ENCODE measurements at places on chromosomes 5 and 9.

DNA sequence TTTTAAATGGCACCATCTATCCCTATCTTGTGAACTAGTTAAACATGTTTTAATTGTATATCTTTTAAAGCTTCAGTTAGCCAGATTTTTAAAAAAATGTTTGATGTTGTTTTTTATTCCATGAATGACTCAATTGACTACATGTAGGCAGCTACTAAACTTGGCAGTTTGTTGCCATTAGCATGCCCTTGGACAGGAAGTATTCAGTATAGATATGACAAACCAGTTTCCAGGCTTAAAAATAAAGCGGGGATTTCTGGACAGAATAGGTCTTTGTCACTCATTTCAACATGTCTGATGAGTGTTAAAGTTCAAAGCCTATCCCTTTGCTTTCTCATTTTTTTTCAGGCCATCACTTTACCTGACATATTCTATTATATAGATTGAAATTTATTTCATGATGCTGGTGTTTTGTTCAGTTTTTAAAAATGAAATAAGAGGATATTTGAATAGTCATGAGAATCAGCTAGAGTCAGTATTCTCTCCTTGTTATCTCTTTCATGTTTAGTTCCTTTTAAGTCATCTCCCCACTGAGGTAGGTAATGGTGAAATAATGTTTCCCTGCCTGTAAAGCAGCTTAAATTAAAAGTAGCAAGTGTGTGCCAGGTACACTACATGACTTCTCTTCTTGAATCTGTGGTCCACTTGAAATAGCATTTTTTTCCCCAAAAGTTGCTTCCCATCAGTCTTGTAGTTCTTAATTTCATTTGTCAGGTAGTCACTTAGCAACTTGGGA, 11.9 kb downstream of the TNFAIP8 start:
- peak; percentile 47 for DNase-seq

DNA sequence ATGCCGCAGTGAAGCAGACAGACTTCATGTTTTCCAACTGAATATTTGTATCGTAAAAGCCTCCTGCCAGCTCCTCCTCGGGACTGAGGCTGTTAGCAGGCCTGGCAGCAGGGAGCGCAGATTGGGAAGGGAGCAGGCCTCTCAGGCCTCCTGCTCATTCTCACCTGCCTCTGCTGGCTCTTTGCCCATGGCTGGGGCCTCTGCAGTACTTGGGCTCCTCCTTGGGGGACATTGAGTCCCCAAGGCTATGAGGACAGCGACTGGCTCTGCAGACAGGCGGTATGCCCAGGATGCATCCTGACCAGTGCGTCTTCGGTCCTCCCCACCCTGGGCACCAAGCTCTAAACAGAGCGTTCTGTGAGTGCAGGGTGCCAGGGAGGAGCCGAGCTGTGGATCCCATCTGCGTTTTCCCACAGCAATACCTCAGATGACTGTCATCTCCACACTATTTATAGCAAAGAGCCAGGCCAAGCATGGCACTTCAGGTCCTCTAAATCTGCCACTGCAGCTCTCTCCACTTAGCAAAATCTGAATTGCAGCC, 38.7 kb downstream of the TSTD2 start:
- DNase-seq = no peak

DNA sequence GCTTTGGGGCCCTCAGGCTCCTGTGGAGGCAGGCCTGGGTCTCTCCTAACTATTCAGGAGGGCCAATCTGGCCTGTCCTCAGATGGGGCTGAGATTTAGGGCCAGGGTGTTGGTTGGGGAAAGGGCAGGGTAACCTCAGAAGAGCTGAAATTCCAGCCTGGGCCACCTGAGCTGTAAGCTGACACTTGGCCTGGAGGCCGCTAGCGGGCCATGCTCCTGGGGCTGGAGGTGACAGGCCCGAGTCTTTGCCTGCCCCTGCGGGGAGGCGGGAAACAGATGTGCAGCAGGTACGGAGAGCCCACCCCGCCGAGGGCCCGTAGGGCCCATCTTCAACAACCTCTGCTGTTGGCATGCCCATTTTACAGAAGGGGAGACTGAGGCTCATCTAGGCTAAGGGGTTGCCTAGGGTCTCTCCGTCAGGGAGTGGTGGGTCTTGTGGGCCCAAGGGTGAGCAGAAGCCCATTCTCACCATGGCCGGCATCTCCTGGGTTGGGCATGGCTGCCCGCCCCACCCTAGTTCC, 69.5 kb downstream of the RXRA start:
- no peak for DNase-seq

- DNase-seq = no peak
Observed at GRCh38 chr5:612498-613424, 621 bp downstream of the CEP72 start.

DNA sequence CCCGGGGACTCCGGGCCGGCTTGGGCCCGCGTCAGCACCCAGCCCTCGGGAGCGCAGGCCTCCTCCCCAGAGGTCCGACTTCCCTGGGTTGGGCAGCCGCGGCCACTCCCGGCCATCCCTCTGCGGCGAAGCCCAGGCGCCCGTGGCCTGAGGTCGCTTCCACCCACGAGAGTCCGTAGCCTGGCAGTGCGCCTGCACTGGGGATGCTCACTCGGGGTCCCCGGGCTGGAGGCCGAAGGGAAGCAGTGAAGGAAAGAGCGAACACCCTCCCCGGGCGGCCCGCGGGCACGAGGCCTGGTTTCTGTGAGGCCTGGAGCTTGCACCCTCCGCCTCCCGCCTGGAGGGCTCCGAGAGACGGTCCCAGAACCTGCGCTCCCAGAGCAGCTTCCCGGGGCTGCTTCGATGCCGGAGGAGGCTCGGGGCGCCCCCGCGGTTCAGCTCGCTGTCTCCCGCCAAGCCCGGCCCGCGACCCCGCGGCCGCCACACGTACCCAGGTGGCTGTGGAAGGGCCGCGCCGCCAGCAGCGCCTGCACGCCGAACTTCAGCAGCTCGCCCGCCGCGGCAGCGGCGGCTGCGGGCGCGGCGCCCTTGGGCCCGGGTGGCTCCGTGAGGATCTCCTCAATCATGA, 607 bp downstream of the BARX1 start:
- DNase-seq = no peak

GRCh38 chr5:36414869-36415282, 113.2 kb upstream of the RANBP3L start:
- DNase-seq = no peak

DNA sequence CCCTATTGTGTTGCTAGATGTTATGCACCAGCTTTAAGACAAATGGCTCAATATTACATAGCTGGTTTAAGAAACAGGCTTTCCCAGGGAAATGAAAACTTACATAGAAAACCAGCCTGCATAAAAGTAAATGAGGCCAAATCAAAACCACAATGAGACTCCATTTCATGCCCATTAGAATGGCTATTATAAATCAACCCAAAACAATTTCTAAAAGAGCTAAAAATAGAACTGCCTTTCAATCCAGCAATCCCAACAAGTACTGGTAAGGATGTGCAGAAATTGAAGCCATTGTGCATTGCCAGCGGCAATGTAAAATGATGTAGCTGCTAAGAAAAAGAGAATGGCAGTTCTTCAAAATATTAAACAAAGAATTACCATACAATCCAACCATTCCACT, 1170.0 kb upstream of the CDH9 start:
- DNase-seq = no peak

GRCh38 chr5:113020461-113021273, 44.1 kb downstream of the DCP2 start:
- DNase-seq = peak; percentile 7

GRCh38 chr5:161566081-161566480, 19.6 kb upstream of the GABRB2 start:
- DNase-seq = no peak

DNA sequence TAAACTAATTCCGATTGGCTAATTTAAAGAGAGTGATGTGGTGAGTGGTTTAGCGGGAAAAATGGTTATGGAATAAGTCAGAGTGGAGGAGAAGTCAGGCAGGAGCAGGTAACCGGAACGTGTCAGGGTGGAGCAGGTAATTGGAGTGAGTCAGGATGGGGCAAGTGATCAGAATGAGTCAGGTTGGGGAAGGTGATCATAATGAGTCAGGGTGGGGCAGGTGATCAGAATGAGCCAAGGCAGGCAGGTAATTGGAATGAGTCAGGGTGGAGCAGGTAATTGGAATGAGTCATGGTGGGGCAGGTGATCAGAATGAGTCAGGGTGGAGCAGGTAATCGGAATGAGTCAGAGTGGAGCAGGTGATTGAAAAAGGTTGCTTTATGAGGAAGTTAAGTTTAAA, 101.4 kb downstream of the TMEM167A start:
- no peak for DNase-seq

GRCh38 chr5:131378721-131379541, 115.1 kb downstream of the CDC42SE2 start:
- DNase-seq = no peak

GRCh38 chr9:128045831-128046230, 21.3 kb downstream of the NAIF1 start:
- DNase-seq = no peak

GRCh38 chr5:135064235-135064570, 30.2 kb upstream of the PITX1 start:
- DNase-seq = no peak

DNA sequence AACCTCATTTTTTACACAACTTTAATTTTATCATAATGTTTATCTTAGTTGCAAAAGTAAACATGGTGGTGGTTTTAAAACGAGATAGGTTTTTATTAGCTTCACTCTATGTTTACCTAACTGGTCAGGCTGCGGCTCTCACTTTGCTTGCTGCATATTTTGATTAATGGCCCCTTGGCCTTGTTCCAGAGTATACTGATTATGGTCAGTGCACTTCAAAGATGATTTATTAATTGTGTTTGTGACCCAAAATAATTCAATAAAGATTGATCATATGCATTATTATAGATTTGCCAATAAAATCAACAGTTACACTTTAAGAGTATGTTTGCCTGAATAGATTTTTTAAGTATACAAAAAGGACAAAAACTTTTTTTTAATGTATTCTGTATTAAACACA, 188.0 kb downstream of the XRCC4 start:
- DNase-seq = no peak

GRCh38 chr5:53900677-53901076, 340.2 kb downstream of the NDUFS4 start:
- no peak for DNase-seq

DNA sequence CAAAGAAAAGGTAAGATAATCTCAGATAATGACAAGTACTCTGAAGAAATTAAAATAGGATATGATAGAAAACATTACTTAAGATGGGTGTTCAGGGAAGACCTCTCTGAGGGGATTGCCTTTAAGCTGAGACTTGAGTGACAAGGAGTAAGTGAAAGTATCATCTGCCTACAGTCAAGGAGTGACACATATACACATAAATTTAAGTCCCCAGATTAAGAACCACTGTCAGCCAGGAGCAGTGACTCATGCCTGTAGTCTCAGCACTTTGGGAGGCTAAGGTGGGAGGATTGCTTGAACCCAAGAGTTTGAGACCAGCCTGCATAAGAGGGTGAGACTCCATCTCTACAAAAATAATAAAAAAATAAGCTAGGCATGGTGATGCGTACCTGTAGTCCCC, 19.7 kb upstream of the ANKHD1 start:
- DNase-seq = peak; percentile 30

DNA sequence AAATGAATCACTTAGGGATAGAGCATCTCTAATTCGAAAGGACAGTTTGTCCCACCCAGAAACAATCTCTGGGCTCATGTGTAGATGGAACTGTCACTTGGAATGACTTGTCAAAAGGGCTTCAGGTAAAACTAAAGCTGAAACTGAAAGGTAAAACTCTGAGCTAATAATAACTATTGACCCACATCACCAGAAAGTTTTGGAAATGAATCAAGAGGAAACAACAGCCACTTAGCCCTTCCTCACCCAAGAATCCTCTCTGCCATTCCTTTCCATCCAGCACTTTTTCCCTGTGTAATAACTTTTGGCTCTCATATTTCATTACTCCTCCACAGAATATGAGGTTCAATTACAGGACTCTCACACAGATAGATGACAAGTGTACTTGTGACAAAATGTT, 14.0 kb upstream of the GLRX start:
- DNase-seq = no peak

DNA sequence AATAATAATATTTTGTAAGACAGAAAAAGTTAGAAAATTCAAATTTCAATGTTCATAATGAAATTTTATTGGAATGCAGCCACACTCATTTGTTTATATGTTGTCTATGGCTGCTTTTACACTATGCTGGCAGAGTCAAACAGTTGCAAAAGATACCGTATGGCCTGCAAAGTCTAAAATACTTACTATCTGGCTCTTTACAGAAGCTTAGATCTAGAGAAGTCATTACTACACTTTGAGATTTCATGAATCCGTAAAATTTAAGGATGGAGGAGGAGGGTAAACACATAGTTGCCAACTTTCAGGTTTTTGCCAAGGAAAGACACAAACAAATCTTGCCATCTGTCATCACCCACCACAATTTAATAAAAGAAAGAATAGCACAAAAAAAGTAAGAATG, 25.1 kb upstream of the PCSK1 start:
- no peak for DNase-seq

- no peak for DNase-seq
Observed at GRCh38 chr9:115137526-115137925, 19.6 kb upstream of the TNC start.

- DNase-seq = no peak
Observed at GRCh38 chr9:71897577-71897976, 13.4 kb downstream of the ABHD17B start.

- no peak for DNase-seq
Observed at GRCh38 chr5:96282020-96282419, 151.0 kb downstream of the PCSK1 start.

DNA sequence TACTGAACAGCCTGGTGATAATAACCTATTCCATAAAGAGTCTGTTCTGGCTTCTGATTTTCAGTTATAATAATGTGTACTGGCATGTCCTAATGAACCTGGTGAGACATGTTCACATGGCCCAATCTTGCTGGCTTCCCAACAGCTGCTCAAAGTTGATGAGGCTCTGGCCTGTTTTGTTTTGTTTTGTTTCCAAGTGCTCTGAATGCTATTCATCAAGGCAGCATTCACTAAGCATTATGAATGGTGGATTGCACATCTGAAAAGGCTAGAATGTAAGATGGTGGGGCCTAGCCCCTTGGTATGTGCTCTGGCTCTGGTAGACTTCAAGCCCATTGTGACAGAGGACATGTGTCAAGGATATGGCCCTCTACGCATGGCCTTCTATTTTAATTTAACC, 388.5 kb downstream of the PSAT1 start:
- no peak for DNase-seq

DNA sequence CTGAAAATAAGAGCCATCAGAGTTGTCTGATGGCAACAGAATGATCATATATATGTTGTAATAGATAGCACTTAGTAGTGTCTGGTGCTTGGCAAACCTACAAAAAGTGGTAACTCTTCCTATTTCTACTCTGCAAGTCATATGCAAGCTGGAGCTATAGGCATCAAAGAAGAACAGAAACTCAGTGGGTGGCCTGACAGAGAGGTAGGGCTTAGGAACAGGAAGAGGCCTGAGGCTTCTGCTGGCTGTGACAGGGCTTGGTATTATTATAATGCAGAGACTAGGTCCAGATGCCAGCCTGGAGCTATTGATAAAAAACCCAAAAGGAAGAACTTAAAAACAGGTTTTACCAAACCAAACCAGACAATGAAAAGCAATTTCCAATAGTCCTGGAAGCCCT, 4.4 kb upstream of the DIAPH1 start:
- DNase-seq = peak; percentile 39

DNA sequence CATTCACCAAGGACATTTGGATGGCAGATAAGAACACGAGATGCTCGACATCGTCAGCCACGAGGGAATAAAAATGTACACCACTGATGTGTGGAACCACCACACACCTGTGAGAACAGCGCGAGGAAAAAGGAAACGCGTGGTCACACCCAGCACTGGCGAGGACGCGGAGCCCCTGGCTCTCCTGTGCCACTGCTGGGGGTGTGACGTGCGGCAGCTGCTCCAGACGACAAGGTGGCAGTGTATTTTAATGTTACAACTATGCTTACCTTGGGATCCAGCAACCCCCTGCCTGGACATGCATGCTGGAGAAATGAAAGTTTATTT, 13.6 kb upstream of the CEP72 start:
- no peak for DNase-seq
